ENCODE measurements at places on chromosomes 13 and 19.

GRCh38 chr13:84481958-84482357 lies 599.7 kb upstream of the SLITRK1 start:
- DNase-seq, result no peak

- peak; percentile 91 for DNase-seq
Observed at GRCh38 chr19:51904331-51905165, at the start of gene ZNF649. Gene ZNF649, minus strand, starts transcription at chr19:51905017. Its CDS starts 4,910 bp downstream, at chr19:51900107.

DNA sequence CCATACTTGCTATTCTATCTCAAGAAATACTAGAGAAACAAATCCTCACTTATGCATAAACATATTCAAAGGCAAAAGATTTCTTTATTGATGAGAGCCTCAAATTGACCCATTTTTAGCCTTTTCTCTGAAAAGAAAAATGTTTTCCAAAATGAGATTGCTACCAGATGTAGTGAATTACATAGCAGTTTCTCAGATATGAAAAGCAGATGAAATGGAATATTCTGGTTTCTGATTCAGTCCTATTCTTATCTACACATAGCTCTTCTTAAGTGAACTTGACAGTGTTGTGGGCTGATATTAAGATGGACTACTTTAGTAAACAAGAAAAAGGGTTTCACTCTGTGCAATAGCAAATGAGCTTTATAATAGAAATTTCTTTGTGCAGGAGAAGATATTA lies 183.5 kb downstream of the DNAJC15 start:
- no peak for DNase-seq

DNA sequence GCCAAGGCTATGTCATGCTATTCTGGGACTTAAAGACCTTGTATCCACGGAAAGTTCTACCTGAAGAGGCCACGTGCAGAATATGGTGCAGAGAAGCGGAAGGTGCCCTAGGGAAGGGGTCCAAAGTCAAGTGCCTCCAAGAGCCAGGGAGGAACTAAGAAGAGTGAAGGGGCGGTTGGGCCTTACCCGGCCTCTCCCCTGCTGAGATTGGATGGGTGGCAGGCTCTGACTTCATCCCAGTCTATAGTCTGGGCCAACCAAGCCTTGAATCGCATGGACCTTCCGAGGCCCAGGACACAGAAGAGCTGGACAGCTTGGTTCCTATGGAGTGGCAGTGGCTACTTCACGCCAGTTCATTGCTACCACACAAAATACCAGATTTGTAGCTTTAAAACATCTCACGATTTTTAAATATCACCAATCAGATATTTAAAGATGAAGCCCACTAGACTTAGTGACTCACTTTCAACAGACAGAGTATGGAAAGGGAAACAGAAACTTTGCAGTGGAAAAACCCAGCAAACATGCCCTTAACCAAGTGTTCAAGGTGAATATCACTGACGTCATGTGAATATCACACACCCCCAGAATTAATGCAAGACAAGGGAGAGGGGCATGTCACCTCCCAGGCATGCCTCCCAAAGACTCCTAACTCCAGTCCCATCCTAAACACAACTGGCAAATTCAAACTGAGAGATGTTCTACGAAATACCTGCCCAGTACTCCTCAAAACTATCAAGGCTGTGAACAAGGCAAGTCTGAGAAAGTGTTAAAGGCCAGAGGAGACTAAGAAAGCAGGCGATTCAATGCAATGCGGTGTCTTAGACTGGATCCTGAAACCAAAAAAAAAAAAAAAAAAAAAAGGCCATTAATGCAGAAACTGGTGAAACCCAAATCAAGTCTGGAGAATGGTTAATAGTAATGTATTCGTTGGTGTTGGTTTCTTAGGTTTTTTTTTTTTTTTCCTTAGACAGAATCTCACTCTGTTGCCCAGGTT lies 10.2 kb downstream of the C19orf12 start:
- no peak for DNase-seq

GRCh38 chr13:46662690-46663089 lies 109.7 kb downstream of the LRCH1 start:
- no peak for DNase-seq

- peak; percentile 86 for DNase-seq
Observed at GRCh38 chr19:13850910-13851733, 25.8 kb upstream of the NANOS3 start.

- peak; percentile 41 for DNase-seq
Observed at GRCh38 chr19:6071875-6072274, 38.4 kb downstream of the RFX2 start.

- peak; percentile 65 for DNase-seq
Observed at GRCh38 chr13:27264181-27264580, 6.4 kb upstream of the RASL11A start.

GRCh38 chr13:93409816-93410215 lies 183.2 kb downstream of the GPC6 start:
- no peak for DNase-seq

GRCh38 chr19:54952591-54953344 lies 5.4 kb upstream of the NLRP7 start:
- DNase-seq, result no peak

- DNase-seq, result no peak
Observed at GRCh38 chr13:39501702-39502324, 101.2 kb downstream of the LHFPL6 start.

- no peak for DNase-seq
Observed at GRCh38 chr19:8075158-8076074, 22.9 kb downstream of the CCL25 start.

GRCh38 chr13:64675255-64675892 lies 2554.8 kb downstream of the PCDH9 start:
- DNase-seq, result no peak

GRCh38 chr19:17125728-17126677 lies 50.4 kb downstream of the MYO9B start:
- DNase-seq, result peak; percentile 69

Data from right forelimb (tissue), 1 donor.